ENCODE measurements at places on chromosomes 5 and 9. TPM values are rescaled to one million over a fixed set of nuclear protein-coding genes. Genes with fewer than 3 reads are reported as not detected.

GRCh38 chr5:167993771-167994170 is 297.7 kb upstream of the WWC1 start:
- H3K36me3 ChIP-seq, result no peaks in the 10 kb centered on the region
- DNase-seq, result no peak
- no peak overlapping the region for H3K4me3 ChIP-seq
- peaks cover 7% of the 10 kb centered on the region for H3K4me1 ChIP-seq
- H3K27me3 ChIP-seq, result no peaks in the 10 kb centered on the region
- no peak overlapping the region for H3K27ac ChIP-seq

DNA sequence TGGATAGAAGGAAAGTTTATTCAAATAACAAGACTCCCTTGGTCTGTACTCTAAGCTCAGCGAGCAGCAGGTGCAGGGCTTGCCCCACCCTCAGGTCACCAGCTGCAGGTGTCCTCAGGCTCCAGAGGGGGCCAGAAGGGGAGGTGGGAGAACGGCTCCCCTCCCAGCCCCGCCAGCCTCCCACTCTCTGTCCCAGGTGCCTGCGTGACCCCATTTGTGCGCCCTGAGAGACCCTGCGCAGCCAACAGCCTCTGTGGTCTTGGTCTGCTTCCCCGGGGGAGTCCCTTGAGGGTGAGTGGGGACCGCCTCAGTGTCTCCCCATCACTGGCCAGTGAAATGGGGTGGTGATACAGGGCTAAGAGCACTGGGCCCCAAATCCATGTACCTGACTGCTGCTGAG is 62.3 kb upstream of the STXBP1 start:
- no peak overlapping the region for H3K4me3 ChIP-seq
- peaks cover 36% of the 10 kb centered on the region for H3K4me1 ChIP-seq
- H3K36me3 ChIP-seq, result peaks cover 16% of the 10 kb centered on the region
- peaks cover 21% of the 10 kb centered on the region for H3K27me3 ChIP-seq
- H3K27ac ChIP-seq, result peak overlapping the region; percentile 15
- no peak for DNase-seq

DNA sequence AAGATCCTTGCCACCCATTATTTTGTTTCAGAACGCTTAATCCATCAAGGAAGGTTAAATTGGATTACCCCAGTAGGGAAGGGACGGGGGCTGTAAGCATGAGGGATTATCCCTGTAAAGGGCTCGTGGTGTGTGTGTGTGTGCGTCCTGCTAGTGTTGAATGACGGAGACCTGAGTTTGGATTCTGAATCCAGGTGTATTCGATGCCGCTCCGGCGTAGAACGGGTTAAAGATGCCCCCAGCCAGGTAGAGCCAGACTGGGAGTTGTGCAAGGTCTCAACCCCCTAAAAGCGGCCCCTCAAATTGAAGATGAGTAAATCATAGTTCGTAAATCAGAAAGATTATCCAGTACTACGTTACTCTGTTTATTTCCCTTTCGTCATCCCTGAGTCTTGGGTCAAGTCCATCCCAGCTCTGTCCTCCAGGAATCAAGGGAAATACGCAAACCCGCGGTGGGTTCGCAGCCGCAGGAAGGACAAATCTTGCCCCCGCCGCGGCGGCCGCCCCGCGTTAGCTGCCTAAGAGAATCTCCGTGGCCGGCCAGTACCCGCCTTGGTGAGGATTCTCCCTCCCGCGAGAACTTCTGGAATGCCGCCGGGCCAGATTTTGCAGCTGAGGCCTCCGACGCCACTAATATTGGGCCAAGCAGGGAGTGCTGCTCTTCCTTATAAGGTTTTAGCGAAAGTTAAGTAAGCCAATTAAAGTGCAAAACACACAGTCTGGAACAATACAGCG is 586 bp upstream of the MTAP start:
- peak; percentile 65 for DNase-seq
- H3K4me3 ChIP-seq, result peak overlapping the region; percentile 88
- H3K4me1 ChIP-seq, result peaks cover 33% of the 10 kb centered on the region
- H3K36me3 ChIP-seq, result no peaks in the 10 kb centered on the region

GRCh38 chr5:170221327-170221741 is 11.5 kb upstream of the C5orf58 start:
- H3K4me1 ChIP-seq, result peaks cover 42% of the 10 kb centered on the region
- no peak for DNase-seq
- H3K4me3 ChIP-seq, result no peak overlapping the region
- H3K27ac ChIP-seq, result peak overlapping the region; percentile 16

DNA sequence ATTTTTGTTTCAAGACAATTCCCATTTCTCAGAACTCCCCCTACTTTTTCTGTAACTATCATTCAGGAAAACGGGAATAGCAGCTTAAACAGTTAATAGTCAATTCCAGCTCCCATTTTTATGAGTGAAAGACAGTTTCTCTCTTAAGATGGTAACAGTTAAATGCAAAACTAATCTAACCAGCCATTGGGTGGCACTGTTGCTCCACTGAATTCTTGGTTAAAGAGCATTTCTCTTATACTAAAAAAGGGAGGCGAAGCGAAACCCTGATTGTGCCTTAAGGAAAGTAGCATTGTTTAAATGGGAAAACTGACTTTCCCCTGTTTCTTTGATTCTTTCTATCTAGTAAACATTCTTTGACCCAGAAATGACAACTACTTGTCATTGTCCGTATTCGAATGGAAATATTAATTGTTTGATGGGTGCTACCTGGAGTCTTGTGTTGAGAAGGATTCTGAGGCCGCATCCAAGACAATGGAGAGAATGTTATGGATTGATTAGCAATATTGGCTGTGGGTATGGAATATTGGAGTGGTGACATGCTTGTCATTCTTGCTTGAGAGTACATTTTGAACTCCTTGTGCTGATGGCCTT is 507.8 kb downstream of the MAT2B start:
- peaks cover 2% of the 10 kb centered on the region for H3K27me3 ChIP-seq
- H3K4me1 ChIP-seq, result no peaks in the 10 kb centered on the region
- no peak overlapping the region for H3K27ac ChIP-seq
- DNase-seq, result peak; percentile 74

- H3K27ac ChIP-seq, result no peak overlapping the region
- H3K36me3 ChIP-seq, result no peaks in the 10 kb centered on the region
- DNase-seq, result peak; percentile 49
- no peaks in the 10 kb centered on the region for H3K27me3 ChIP-seq
Observed at GRCh38 chr5:121949885-121950284, 11.9 kb upstream of the SRFBP1 start.

DNA sequence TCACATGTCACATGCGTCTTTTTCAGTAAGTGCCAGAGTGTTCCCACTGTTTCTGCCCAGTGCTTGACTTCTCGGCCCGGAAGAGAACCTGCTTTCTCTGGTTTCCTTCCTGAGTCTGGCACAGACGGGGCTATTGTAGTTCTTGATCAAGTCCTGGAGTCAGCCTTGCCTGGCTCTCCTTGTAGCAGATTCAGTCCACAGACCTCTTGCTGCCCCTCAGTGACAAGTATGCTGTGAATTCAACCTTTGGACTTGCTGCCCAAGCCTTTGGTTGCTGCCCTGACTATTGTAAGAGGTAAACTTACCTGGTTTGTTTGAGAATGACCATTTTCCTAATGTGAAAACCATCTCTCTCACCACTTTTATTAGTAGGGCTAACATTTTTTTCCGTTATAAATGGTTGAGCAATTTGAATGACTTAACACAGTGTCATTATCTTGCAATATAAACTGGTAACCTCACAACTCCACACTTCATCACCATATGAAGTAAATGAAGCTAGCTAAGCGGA is 24.7 kb downstream of the ZBTB34 start:
- DNase-seq, result peak; percentile 31
- peaks cover 23% of the 10 kb centered on the region for H3K4me1 ChIP-seq
- H3K4me3 ChIP-seq, result no peak overlapping the region
- peaks cover 6% of the 10 kb centered on the region for H3K36me3 ChIP-seq
- H3K27me3 ChIP-seq, result no peaks in the 10 kb centered on the region

DNA sequence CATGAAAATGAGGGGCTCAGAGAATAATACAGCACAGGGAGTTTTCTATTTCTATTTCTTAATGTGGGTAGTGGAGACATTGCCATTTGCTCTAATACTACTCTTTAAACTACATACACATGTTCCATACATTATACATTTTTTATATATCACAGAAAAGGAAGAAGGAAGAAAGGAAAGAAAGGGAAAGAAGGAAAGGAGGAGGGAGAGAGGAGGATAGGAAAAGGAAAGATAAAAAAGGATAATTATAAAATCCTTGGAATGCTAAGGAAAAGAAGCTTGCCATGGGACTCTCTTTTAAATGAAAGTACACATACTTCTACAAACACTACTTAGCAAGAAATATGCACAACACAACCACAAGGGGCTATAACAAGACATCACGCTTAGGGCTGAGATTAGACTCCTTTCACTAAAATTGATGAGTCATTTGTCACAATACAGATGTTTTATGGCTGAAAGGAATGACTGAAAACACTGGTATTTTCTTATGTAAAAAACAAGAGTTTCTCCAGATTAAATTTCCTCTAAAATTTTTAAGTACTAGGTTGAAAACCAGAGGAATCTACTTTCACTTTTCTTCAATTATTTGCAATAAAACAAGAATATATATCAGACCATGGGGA is 219.8 kb downstream of the ARL15 start:
- peaks cover 3% of the 10 kb centered on the region for H3K36me3 ChIP-seq
- H3K4me3 ChIP-seq, result no peak overlapping the region
- peaks cover 7% of the 10 kb centered on the region for H3K4me1 ChIP-seq

- no peak for DNase-seq
- peaks cover 15% of the 10 kb centered on the region for H3K4me1 ChIP-seq
- no peak overlapping the region for H3K4me3 ChIP-seq
- H3K27me3 ChIP-seq, result peaks cover 4% of the 10 kb centered on the region
- H3K27ac ChIP-seq, result no peak overlapping the region
- no peaks in the 10 kb centered on the region for H3K36me3 ChIP-seq
Observed at GRCh38 chr9:89464300-89464901, 33.5 kb downstream of the SEMA4D start.

DNA sequence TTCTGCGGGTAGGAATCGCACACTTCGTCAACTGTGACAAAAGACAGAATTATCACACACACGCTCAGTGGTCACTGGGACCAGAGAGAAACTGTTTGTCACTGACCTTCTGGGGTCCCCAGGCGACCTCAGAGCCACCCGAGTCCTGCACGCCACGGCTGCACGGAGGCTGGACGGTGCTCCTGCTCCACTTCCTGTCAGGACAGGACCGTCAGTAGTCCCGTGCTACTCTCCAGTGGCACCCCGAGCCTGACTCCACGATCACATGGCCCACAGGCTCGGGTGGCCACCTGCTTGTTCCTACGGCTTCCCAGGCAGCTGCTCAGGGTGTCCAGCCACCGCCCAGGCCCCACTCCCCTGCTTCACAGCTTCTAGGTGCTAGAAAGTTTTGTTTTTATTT is 17.9 kb downstream of the MRNIP start:
- no peak overlapping the region for H3K27ac ChIP-seq
- H3K36me3 ChIP-seq, result peaks cover 57% of the 10 kb centered on the region

GRCh38 chr9:125815568-125815967 is 68.4 kb downstream of the PBX3 start:
- H3K4me3 ChIP-seq, result no peak overlapping the region
- no peak overlapping the region for H3K27ac ChIP-seq
- H3K4me1 ChIP-seq, result no peaks in the 10 kb centered on the region
- H3K36me3 ChIP-seq, result no peaks in the 10 kb centered on the region
- DNase-seq, result no peak
- no peaks in the 10 kb centered on the region for H3K27me3 ChIP-seq

ATOX1 gene
- total RNA-seq, result 106 TPM

ATP10B gene
- total RNA-seq, result not detected

SARDH gene
- total RNA-seq, result 5.0 TPM

SPATA6L gene
- 6.7 TPM for total RNA-seq

SDHA gene
- total RNA-seq, result 73.5 TPM

IL9 gene
- not detected for total RNA-seq

All from endothelial cell (in vitro differentiated cells).